Fibroblast of skin of scalp (primary cell): ENCODE measurements at places on chromosomes 4 and X.

DNA sequence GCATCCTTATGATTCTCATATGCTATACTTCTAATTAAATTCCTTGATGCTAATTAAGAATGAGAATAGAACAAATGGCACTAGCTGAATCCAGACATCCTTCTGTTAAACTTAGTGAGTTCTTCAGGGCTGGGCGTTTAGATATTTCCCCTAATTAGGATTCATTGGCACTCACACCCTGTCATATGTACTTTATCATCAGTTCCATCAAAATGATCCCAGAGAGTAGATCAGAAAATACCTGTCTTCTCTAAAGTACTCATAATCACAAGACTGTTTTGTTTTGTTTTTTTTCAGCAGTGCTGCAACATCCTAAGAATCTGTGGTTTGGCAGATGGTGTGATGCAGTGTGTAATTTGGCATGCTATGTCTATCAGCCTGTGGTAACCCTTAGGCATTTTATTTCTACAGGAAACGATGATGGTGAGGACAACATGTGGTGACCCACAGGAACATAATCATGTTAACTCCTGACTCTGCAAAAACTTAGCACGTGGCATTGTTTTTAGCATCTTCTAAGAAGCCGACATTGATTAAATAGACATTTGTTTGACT, 2528.4 kb downstream of the ARAP2 start:
- peak; percentile 89 for DNase-seq

- peak; percentile 35 for DNase-seq
Measured at GRCh38 chrX:151722241-151722846, 6.5 kb downstream of the FATE1 start.

DNA sequence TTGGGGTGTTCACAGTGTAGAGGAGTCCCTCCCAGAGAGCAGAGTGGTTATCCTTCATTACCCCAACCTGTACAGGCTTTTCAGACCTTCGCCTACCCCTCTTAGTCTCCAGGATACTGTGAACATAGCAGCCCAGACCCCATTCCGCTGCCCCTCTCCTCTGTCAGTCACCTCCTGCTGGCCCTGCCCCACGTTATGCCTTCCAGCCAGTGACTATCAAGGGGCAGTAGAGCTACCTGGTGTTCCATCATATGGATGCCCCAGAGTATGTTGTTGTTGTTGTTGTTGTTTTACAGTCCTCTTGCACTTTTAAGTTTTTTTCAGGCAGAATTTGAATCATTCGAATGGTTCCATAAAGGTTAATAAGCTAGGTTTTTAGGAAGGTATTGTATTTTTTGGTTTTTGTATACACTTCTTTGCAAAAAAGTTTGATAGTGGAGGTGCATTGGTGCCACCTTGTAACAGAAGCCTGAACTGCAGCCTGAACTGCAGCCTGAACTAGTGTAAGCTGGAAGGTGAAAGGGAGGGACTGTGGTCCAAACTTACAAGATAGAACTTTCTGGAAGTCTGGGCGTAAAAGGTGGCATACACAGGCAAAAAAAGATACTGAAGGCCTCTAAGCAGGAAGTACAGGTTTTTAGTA, 101.4 kb upstream of the RAB40AL start:
- DNase-seq, result peak; percentile 17

- DNase-seq, result no peak
Measured at GRCh38 chr4:170162416-170162815, 72.7 kb upstream of the AADAT start.

GRCh38 chr4:140626661-140627376, 58.1 kb upstream of the UCP1 start:
- DNase-seq, result peak; percentile 12

DNA sequence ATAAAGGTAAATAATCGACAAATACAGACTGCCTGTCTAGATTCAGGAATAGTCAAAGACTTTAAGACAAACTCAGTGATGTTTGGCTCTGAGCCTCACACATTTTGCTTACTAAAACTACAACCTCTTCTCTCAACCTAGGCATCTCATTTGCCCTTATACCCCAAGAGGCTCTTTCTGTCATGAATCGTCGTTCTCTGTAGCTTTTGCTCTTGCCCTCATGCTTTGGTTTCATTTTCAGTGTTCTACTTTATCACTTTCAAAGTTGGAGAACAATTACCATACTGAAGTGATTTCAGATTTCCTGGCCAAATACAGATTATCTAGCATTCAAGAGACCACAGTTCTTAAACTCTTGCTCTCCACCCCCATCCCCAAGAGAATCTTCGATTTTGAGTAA, 114.1 kb upstream of the RAP2C start:
- DNase-seq, result no peak

DNA sequence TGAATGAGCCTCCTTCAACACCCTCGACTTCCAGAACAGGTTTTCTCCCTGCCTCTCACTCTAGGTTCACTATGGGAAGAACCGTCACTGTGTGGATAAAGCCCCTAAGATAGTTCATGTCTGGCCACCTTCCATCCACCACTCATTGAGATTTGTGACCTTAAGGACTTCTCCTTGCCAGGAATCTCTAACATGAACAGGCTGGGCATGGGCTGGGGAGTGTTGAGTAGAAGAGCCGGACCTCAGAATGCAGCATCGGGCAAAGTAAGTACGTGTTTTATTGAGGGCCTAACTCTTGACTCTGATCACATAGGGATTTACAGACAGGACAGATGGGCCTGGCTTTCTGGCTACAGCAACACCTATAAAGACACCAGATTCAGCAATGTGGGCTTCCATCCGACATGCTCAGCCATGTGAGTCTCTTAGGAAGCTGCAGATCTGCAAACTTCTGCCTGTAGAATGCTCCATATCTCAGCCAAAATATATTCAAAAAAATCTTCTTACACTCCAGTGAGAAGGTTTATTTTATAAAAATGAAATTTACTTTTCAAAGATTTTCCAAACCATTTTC, 26.4 kb upstream of the TRIM60 start:
- DNase-seq, result no peak

DNA sequence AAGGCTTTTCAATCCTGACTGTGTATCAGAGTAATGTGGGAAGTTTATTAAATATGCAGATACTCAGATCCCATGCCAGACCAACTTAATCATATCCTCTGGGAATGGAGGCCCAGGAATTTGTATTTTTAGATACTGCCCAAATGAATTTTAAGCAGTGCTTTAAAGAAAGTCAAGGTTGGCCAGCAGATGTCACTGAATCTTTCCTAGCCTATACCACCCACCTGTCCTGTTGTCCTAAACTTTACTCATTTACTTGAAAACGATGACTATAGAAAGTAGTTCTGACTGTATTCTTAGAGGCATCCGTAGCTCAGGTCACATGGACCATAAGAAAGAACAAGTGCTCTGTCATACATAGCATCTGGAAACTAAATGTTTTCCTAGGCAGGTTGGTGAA, 79.9 kb downstream of the AMOT start:
- DNase-seq, result peak; percentile 48

DNA sequence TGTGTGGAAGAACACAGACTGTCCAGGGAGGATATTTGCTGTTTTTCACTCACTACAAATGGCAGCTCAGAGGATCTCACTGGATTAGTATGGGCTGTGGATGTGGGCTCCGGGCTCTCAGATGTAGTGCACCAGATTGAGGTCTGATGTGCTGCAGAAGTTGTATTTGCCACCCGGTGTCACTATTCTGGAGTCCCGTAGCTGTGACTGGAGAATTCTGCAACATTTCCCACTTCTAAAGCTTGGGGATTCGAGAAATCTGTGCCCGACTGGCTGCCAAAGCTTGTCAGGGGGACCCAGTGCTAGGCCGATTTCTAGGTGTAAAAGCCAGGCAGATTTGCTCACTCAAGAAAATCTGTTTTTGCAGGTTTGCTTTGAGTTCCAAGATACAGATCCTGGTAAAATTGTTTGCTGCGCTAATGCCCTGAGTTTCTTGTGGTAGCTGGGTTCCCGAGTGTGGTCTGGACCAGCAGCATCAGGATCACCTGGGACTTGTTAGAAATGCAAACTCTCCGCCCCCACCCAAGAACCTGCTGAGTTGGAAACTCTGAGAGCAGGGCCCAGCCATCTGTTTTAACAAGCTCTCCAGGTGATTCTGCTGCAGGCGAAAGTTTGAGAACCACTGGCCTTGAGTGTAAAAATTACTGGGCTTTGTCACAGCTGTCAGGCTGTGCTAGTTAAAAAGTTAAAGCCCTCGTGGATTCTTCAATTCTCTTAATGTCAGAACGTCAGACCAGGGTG, 18.1 kb downstream of the KIT start:
- no peak for DNase-seq

- no peak for DNase-seq
Measured at GRCh38 chrX:1295550-1295949, 26.9 kb downstream of the CSF2RA start.

DNA sequence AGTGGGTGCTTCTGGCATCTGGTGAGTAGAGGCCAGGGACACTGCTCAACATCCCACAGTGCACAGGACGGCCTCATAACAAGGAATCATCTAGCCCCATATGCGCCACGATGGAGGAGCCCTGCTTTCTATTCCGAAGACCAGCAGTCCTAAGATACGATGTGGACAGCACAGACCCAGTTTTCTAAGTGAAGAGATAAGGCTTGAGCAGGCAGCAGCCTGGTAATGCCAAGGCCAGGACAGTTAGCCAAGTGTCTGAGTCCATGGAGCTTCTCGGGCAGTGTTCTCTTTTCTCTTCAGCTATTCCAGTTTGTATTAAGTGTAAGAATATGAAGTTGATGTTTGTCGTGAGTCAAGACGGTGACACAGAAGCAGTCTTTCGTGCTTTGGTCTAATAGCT, 112.7 kb downstream of the TBL1X start:
- no peak for DNase-seq

- no peak for DNase-seq
Measured at GRCh38 chrX:153621949-153622598, 23.1 kb upstream of the CCNQ start.

DNA sequence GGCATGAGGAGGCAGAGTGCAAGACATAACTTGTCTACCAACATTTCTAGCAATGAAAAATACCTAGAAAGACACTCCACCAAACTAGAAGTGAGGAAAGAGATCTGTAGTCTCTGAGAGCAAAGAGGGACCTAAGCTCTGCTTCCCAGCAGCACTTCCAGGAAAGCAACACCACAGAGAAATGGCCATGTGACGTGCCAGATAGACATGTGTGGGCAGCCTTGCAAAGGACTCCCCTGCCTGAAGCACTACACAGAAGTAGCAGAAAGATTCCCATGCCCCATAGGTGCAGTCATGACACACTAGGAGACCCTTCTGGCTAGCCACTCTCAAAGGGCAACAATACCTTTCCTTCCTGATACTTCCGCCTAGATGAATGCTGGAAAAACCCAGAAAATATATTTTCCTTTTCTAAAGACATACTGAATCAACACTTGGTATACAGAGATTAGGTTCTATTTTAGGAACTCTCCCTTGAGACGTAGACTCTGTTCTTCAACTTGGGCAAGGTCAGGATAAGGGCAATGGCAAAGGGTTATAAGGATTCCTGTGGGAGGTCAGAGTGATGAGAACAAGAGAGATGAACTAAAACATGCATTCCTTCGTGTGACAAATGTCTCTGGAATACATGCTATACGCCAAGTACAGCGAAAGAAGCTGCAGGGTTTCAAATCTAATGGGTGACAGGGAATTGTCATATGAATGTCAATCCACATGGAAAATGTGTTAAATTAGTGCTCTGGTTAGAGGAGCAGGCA, 187.5 kb upstream of the ETNPPL start:
- DNase-seq, result peak; percentile 84

GRCh38 chr4:74056858-74057562, 18.5 kb upstream of the CXCL3 start:
- DNase-seq, result peak; percentile 90
